ENCODE measurements at places on chromosomes 13 and 19.

DNA sequence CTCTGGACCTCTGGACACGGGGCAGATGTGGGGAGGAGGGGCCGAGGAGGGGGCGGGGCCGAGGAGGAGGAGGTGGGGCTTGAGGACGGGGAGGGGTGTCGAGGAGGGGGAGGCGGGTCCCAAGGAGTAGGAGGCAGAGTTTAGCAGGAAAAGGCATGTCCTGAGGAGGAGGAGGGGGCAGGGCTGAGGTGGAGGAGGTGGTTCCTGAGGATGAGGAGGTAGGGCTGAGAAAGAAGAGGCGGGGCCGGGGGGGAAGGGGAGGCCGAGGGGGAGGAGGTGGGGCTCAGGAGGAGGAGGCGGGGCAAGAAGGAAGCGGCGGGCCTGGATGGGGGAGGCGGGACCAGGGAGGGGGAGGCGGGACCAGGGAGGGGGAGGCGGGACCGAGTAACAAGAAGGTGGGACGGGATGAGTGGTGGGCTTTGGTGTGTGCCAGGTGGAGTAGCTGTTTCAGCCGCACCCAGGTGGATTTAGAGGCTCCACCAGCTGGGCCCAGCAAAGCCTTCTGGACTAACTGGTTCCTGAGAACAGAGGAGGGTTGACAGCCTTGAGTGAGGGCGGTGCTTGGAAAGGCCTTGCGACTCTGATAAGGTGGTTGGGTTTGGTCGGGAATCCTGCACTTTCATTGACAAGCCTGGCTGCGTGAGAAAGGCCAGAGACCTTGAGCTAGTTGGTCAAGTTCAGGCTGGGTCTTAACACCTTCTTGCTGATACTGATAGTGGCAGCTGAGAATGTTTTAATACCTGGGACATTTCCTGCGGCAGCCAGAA lies 7.7 kb downstream of the TECR start:
- DNase-seq, result no peak

DNA sequence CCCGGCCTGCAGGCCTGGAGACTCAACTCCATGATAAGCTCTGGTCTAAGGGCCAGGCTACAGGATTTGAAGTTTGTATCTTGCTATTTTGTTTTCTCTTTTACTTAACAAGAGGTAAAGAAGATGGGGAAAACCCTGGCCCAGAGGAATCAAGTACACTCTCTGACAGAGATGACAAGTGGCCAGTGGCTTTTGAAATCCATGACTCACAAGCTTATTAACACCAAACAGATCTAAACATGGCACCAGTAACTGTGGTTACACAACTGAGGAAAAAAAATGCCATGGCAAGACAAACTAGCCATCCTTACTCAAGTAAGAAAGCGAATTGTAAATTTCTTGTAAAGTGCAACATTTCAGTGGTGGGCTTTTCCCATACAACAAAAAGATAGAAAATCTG lies 72.6 kb upstream of the SERTM1 start:
- DNase-seq, result no peak

DNA sequence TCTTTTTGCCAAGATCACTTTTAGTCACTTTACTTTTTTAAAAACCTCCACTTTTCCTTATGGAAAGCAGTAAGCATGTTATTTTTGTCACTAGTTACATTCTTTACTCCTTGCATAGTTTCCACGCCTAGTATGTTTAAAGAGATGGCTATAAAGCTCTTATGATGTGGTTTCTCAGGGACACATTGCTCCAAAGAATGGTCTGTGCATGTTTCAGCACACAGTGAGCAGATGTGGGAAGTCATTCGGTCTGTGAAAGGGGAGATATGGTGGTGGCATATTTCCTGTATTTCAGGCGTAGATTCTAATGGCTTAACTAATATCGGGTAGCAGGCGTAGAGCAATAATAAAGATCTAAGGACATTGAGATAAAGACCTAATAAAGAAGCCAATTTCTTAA lies 180.7 kb downstream of the SLITRK6 start:
- no peak for DNase-seq

GRCh38 chr19:15456871-15457700 lies 7.3 kb downstream of the RASAL3 start:
- no peak for DNase-seq

DNA sequence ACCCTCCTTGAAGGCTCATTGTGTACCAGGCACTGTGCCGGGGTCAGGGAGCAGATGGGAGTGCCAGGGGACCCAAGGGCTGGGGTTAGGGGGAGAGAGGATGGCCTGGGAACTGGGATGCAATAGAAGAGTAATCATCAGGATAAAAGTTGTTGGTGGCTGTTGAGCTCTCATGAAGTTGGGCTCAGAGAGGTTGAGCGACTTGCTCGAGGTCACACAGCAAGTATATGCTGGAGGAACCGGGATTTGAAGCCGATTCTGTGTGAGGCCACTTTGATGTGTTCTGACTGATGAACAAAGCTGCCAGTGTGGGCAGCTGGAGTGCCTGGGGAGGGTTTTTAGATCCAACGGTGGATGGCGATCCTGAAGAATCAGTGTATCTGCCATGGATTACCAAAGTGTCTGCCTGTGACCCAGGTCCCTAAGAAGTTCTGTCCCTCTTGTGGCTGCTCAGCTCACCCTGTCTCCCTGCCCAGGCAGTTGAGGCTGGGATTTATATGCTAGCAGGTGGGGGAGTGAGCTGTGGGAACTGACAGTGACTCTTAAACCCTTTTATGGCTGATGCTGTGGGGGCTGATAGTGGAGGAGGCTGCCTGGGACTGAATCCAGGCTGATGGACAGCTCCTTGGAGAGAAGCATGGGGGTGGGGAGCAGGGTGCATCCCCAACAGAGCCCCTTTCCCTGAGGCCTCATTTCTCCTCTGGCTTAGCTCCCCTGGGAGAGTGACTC lies 8.3 kb downstream of the ARHGEF18 start:
- no peak for DNase-seq

GRCh38 chr19:12922959-12923358 lies 3.9 kb upstream of the SYCE2 start:
- DNase-seq, result no peak

DNA sequence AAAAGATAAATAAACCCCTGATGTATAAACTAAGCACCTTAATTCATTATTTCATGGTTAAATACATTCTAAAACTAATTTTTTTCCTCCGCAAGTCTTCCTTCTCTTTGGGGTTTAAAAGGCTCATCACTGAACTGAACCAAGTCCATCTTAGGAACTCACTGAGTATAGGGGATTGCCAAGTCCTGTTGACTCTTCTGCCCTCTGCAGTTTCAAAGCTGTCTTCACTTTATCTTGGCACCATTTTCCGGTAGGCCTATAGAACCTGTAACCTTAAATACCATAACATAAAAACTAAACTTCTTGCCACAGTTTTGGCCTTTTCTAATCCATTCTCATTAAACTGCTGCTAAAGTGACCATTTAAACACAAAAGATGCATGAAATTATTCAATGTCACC lies 66.5 kb upstream of the USPL1 start:
- no peak for DNase-seq

DNA sequence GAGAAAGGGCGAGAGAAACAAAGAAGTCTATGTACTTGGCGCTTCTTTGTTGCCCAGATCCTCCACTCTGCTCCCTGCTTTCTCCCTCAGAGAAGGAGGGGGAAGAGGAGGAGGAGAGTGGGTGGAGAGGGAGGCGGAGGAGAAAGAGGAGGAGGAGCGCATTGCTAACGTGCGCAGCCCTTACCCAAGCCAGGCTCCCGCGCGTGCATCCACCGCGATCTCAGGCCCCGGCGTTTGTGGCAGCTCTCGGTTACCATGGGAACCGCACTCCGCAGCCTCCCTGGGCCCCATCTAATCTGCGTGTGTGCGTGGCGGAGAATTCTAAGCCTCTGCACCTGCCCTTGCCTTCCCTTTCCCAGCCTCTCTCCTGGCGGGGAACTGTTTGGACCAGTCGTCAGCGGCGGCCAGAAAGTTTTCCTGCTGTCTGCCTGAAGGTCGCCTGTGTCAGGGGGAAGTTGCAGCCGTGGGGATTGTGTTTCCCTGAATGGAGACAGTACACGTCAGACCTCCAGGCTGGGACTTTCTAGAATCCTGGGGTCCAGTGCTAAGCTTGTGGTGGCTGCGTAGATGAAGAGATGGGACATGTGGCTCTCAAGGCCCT lies at the start of gene ERICH6B:
Gene ERICH6B (minus strand): TSS at position 239 of the 601 bp plus-strand sequence. CDS start 18,734 bp downstream, outside the sequence.
- DNase-seq, result no peak

DNA sequence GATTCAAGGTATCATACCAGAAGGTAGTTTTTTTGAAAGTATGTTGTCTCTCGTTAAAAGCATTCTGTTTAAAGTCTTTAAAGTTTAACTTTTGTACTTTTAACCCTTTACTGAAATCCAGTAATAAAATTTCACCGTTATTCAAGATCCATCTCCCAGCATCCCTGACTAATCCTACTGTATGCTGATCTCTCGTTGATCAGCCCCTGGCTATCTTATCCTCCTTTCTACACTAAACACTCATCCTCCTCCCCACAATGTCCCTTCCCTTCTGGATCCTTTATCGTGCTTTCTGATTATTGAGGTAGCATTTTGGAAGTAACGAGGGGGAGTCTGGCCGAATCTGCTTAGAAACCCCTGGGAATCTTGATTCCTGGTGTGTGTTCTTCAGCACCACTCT lies 1.3 kb downstream of the TPP2 start:
- DNase-seq, result no peak

GRCh38 chr13:50226515-50227155 lies 211.4 kb downstream of the KCNRG start:
- DNase-seq, result no peak

DNA sequence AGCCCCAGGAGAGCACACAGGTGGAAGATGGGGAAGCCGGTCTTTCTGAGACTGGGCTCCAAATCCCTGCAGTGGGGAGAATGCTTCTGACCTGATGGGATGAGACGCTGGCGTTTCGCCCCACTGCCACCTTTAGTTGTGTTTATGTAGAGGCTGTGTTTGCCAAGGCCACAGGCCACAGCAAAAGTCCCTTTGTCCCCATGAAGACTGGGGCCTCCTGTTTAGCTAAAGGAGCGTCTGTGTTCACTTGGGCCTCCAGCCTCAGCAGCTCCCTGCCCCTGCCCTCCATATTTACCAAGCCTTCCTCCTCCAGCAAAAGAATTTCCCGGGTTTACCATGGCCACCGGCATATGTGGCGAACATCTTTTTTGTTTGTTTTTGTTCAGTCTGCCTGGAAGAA lies 10.4 kb upstream of the KLK14 start:
- DNase-seq, result no peak

DNA sequence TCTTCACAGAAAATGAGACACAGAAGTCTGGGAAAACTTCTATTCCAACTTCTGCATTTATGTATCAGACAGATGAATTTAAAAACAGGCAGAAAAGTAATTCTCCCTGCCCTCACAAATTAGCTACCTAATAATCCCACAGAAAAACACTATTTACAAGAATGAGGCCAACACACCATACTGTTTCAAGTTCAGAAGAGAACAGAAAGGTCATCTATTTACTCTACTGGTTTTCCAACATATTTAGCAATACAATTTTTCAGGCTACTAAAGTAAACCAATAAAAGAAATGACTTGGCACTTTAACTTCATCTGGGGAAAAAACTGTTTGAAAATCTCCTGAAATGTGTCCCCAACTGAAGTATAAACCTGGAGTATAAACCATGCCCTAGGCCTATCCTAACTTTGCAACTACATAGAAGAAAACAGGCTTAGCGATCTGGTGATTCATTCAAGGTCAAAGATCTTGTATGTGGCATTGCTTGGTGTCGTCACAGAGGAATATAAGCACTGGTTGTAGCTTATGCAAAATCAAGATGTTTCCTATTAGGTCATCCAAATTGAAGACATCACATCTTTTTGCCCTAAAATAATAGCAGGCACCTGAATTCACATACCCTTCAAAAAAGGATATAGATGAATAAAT lies 20.1 kb upstream of the EBPL start:
- DNase-seq, result no peak

- no peak for DNase-seq
Observed at GRCh38 chr13:32125751-32126150, 94.2 kb downstream of the FRY start.

DNA sequence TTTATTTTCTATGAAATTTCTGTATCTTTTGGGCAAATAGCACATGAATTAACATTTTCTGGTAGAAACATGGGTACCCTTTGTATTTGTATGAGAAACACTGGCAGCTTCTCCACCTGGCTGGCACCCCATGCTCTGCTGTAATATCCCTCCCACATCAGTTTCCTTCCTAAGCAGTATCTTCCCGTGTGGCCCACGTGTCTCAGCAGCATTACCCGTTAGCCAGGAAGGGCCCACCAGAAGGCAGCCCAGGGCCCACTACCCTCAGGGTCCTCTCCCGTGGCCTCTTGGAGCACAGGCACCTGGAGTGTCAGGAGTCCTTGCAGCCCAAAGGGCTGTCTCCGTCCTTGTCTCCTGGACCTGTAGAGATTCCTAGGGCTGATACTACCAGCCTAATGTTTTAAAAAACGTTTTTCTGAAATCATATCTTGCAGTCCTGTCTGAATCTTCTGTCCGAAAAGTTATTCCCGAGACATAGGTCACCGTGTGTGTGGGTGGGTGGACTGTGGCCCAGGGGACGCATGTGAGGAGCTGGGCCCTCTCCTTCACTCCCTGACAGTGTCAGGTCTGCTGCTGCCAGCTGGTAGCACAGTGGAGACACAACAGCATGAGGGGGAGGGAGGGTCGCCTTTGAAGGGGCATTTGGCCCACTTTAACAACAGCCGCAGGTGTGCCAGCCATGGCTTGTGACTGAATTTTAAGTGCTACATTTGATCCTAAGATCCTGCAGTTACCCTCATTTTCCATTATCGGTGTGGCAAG lies 22.0 kb upstream of the TEX29 start:
- DNase-seq, result no peak

GRCh38 chr13:40149611-40150274 lies 494.3 kb downstream of the COG6 start:
- no peak for DNase-seq

DNA sequence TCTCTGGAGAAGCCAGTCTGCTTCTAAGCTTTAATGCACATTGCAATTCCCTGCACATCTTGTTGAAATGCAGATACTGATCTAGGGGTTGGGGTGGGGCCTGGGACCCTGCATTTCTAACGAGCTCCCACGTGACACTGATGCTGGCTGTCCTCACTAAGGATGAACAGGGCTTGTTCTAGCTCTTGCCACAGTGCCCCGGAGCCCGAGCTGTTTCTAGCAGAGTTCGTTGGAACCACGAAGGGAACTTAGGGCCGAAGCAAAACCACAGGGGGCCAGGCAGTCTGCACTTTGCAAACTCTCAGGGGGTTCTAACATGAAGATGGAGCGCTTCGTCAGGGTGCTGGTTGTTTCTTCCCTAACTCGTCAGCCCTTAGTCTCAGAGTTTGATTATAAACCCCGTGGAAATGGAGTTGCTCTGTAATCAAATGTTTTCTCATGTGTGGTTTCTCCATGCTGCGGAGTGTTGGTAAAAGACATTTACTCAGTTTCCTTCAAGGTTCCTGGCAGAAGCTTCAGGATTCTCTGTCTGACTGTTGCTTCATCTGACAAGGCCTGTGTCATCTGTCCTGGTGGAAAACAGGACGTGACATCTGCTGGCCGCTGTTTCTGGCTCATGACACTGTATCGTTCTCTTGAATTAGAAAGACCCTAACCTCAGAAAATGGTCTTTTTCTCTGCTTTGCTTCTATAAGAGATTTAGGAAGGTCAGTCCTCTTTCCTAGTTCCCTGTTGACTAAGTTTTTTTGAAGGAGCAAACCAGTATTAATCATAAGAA lies 221.5 kb downstream of the TEX29 start:
- no peak for DNase-seq

- DNase-seq, result no peak
Observed at GRCh38 chr19:47765523-47766358, 12.8 kb upstream of the SELENOW start.

All from GM12891 (cell line).